ENCODE measurements at places on chromosomes 4 and X. TPM values are rescaled to one million over a fixed set of nuclear protein-coding genes. Genes with fewer than 3 reads are reported as not detected.
A peak's percentile ranks its signal among the peaks of the same experiment; 100 is the strongest.

- DNase-seq, result no peak
- no peaks in the 10 kb centered on the region for H3K27me3 ChIP-seq
- no peaks in the 10 kb centered on the region for H3K36me3 ChIP-seq
- no peak overlapping the region for H3K27ac ChIP-seq
- peaks cover 3% of the 10 kb centered on the region for H3K4me1 ChIP-seq
- no peak overlapping the region for H3K4me3 ChIP-seq
Observed at GRCh38 chr4:177473991-177474390, 31.8 kb upstream of the AGA start.

GRCh38 chr4:146269228-146269653, 54.9 kb downstream of the REELD1 start:
- no peaks in the 10 kb centered on the region for H3K4me1 ChIP-seq
- H3K27me3 ChIP-seq, result no peaks in the 10 kb centered on the region
- H3K36me3 ChIP-seq, result no peaks in the 10 kb centered on the region
- no peak overlapping the region for H3K27ac ChIP-seq
- no peak for DNase-seq

DNA sequence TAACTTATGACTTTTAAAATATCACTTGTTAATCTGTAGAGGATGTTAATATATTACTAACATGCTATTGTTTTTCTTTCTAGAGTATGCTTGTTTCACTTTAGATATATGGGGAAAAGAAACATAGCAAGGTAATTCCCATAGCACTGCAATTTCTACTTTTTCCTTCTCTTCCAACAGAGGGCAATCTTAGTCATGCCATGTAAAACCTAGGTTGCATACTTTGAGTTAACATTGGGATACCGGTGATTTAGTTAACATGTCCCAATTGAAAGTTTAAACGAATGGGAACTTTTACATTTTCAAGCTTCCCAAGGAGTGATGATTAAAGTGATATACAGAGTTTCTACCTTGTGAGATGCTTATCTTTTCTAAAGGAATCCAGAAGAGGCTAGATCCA, 89.4 kb upstream of the IL13RA1 start:
- no peaks in the 10 kb centered on the region for H3K36me3 ChIP-seq
- H3K4me3 ChIP-seq, result no peak overlapping the region
- DNase-seq, result no peak

- peaks cover 22% of the 10 kb centered on the region for H3K4me1 ChIP-seq
- H3K4me3 ChIP-seq, result no peak overlapping the region
- H3K27me3 ChIP-seq, result no peaks in the 10 kb centered on the region
- peaks cover 7% of the 10 kb centered on the region for H3K36me3 ChIP-seq
Observed at GRCh38 chr4:2712261-2712842, 43.8 kb downstream of the TNIP2 start.

DNA sequence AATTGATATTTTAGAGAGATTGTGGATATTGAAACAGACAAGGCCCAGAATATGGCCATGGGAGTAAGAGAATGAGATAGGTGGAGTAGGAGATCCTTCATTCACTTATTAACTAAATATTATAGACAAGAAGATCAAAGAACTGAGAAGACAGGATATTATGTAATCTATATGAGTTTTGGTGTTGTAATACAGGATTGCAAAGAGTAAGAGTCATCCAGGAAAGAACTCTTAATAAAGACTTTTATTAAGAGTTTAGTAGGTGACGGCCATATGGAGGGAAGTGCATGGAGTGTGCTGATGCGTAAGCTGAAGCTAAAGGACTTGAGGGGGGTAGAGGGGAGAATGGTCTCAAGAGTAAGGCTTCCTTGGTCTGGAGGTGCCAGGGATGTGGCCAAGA, 153.7 kb downstream of the VEGFC start:
- H3K27me3 ChIP-seq, result no peaks in the 10 kb centered on the region
- no peaks in the 10 kb centered on the region for H3K36me3 ChIP-seq
- no peaks in the 10 kb centered on the region for H3K4me1 ChIP-seq
- no peak for DNase-seq

- no peak overlapping the region for H3K4me3 ChIP-seq
- no peaks in the 10 kb centered on the region for H3K36me3 ChIP-seq
- no peak for DNase-seq
- no peaks in the 10 kb centered on the region for H3K4me1 ChIP-seq
Observed at GRCh38 chrX:78330540-78330939, 3.1 kb upstream of the CYSLTR1 start.

- peaks cover 7% of the 10 kb centered on the region for H3K4me1 ChIP-seq
- H3K4me3 ChIP-seq, result no peak overlapping the region
- H3K36me3 ChIP-seq, result no peaks in the 10 kb centered on the region
- H3K27ac ChIP-seq, result no peak overlapping the region
- no peaks in the 10 kb centered on the region for H3K27me3 ChIP-seq
- DNase-seq, result no peak
Observed at GRCh38 chr4:55376698-55377097, 19.1 kb upstream of the TMEM165 start.

- DNase-seq, result no peak
- H3K36me3 ChIP-seq, result no peaks in the 10 kb centered on the region
- no peak overlapping the region for H3K27ac ChIP-seq
- H3K4me3 ChIP-seq, result no peak overlapping the region
- no peaks in the 10 kb centered on the region for H3K27me3 ChIP-seq
- no peaks in the 10 kb centered on the region for H3K4me1 ChIP-seq
Observed at GRCh38 chr4:91497892-91498291, 805.9 kb upstream of the GRID2 start.

GRCh38 chr4:79467246-79467932, 59.4 kb upstream of the GK2 start:
- no peaks in the 10 kb centered on the region for H3K36me3 ChIP-seq
- DNase-seq, result no peak
- H3K4me1 ChIP-seq, result no peaks in the 10 kb centered on the region
- no peak overlapping the region for H3K27ac ChIP-seq
- H3K27me3 ChIP-seq, result no peaks in the 10 kb centered on the region

- DNase-seq, result no peak
- H3K4me1 ChIP-seq, result no peaks in the 10 kb centered on the region
- H3K27me3 ChIP-seq, result no peaks in the 10 kb centered on the region
- no peaks in the 10 kb centered on the region for H3K36me3 ChIP-seq
- no peak overlapping the region for H3K4me3 ChIP-seq
Observed at GRCh38 chr4:21692241-21692640, 256.3 kb downstream of the KCNIP4 start.

DNA sequence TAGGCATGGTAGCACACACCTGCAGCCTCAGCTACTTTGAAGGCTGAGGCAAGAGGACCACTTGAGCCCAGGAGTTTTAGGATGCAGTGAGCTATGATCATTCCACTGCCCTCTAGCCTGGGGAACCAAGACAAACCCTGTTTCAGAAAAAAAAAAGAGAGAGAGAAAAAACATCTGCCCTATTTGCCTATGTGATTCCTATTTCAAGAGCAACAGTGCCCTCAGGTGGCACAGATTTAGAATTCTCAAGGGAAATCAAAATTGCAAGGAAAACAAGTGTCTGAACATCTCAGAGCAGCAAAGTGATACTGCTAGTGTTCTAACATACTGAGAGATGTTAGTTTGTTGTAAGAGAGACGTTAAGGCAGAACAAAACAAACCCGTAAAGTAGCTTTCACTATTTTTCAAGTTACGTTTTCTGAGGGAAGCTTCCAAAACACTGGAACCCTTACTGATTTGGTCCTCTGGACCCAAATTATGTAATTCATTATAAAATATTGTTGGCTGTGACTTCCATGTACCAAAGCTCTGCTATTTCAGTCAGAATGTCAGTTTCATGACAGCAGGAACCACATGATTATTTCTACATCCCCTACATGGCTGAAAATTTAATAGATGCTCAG, 7.9 kb downstream of the BDH2 start:
- no peak overlapping the region for H3K4me3 ChIP-seq
- DNase-seq, result peak; percentile 47

- no peak overlapping the region for H3K27ac ChIP-seq
- H3K4me3 ChIP-seq, result no peak overlapping the region
- no peaks in the 10 kb centered on the region for H3K4me1 ChIP-seq
- no peaks in the 10 kb centered on the region for H3K27me3 ChIP-seq
- H3K36me3 ChIP-seq, result no peaks in the 10 kb centered on the region
- no peak for DNase-seq
Observed at GRCh38 chrX:50054147-50054546, 131.8 kb downstream of the CLCN5 start.

DNA sequence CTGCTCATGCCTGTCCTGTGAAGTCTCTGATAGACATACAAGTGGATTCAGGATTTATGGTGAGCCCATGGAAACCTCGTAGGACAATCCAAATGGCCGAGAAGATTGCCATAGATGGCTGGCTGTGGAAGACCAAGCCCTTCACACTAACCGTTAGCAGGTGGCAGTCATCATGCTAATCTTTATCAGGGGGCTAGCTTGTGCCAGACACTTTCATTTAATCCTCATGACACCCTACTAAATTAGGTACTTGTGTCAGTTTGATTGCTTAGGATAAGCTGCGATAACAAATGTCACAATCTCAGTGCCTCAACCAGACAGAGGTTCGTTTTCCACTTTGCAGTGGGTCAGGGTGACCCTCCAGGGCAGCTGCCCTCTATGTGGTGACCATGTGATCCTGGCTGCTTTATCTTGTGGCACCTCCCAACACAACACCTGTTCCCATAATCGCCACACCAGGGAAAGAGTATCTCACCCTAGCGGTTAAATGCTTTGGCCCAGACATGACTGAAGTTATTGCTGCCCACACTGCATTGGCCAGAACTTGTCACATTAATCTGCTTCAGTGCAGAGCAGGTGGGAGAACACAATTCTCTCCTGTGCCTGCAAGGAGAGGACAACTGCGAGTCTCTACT, 60.8 kb downstream of the REPS2 start:
- no peak overlapping the region for H3K27ac ChIP-seq
- peaks cover 32% of the 10 kb centered on the region for H3K4me1 ChIP-seq
- no peak for DNase-seq
- no peaks in the 10 kb centered on the region for H3K27me3 ChIP-seq

GRCh38 chr4:47533689-47534347, 48.7 kb downstream of the ATP10D start:
- no peak overlapping the region for H3K4me3 ChIP-seq
- peaks cover 5% of the 10 kb centered on the region for H3K4me1 ChIP-seq
- no peaks in the 10 kb centered on the region for H3K27me3 ChIP-seq
- DNase-seq, result no peak
- peaks cover 4% of the 10 kb centered on the region for H3K36me3 ChIP-seq

- H3K4me3 ChIP-seq, result no peak overlapping the region
- H3K27ac ChIP-seq, result no peak overlapping the region
- H3K36me3 ChIP-seq, result no peaks in the 10 kb centered on the region
- no peak for DNase-seq
Observed at GRCh38 chr4:184506527-184507121, 32.3 kb upstream of the IRF2 start.

DNA sequence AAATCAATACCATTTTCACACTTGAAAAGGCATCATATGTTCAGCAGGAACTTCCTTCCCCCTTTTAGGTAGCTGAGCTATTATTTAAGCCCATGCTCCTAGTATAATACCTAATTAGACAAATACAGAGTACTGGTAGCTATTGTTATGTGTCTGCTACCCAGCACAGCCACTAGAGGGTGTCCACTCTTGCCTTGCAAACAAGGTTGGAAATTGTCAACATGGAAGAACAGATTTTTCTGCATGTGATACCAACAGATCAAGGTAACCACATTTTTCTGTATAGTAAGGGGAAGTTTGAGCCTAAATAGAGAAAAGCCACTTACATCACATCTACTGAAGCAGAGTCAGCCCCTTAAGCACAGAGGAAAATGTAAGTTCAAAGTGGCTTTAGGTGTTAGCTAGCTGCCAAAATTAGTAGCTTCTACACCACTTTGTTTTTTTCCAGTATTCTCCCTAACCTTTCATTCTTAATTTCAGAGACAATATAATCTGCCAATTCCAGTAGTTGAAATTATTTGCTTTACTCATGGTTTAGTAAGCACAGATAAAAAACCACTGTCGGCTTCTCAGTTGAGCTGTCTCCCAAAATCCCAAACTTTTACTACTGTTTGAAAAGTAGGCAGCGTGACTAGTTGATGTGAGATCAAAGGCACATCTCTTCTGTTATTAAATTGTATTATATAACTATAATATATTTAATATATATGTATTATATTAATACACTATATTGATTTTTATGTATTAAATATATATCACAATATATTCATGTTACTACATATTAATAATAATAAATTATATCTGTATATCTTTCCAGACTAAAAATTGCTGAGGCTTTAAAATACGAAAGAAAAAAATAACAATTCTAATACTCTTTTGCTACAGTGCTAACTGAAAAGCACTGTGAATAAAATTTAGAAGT, 38.2 kb downstream of the EDNRA start:
- H3K27ac ChIP-seq, result no peak overlapping the region
- peak; percentile 77 for DNase-seq
- no peak overlapping the region for H3K4me3 ChIP-seq
- no peaks in the 10 kb centered on the region for H3K36me3 ChIP-seq
- H3K4me1 ChIP-seq, result no peaks in the 10 kb centered on the region

DNA sequence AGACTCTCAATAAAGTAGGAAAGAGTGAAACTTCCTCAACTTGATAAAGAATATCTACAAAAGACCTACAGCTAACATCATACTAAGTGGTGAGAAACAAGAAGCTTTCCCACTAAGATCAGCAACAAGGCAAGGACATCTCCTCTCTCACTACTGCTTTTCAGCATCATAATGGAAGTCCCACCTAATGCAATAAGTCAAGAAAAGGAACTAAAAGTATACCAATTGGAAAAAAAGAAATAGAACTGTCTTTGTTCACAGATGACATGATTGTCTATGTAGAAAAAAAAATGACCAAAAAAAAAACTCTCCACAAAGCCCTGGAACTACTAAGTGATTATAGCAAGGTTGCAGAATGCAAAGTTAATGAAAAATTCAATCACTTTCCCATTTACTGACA, 25.1 kb upstream of the SH3RF1 start:
- no peak overlapping the region for H3K27ac ChIP-seq
- no peak overlapping the region for H3K4me3 ChIP-seq
- H3K36me3 ChIP-seq, result no peaks in the 10 kb centered on the region
- H3K27me3 ChIP-seq, result no peaks in the 10 kb centered on the region
- H3K4me1 ChIP-seq, result no peaks in the 10 kb centered on the region
- DNase-seq, result no peak

GRCh38 chrX:34770511-34770910, 113.4 kb upstream of the TMEM47 start:
- no peak for DNase-seq
- H3K4me3 ChIP-seq, result no peak overlapping the region
- H3K36me3 ChIP-seq, result no peaks in the 10 kb centered on the region

- no peak overlapping the region for H3K4me3 ChIP-seq
- no peaks in the 10 kb centered on the region for H3K27me3 ChIP-seq
- H3K36me3 ChIP-seq, result no peaks in the 10 kb centered on the region
- no peak for DNase-seq
Observed at GRCh38 chrX:97168646-97169045, 284.9 kb downstream of the RPA4 start.

GRCh38 chr4:141216002-141216761, 4.5 kb upstream of the ZNF330 start:
- no peak for DNase-seq
- H3K36me3 ChIP-seq, result no peaks in the 10 kb centered on the region
- H3K4me1 ChIP-seq, result peaks cover 4% of the 10 kb centered on the region
- H3K4me3 ChIP-seq, result no peak overlapping the region
- no peak overlapping the region for H3K27ac ChIP-seq
- no peaks in the 10 kb centered on the region for H3K27me3 ChIP-seq

Gene MAGEE2
- total RNA-seq, result not detected

Gene TIGD4
- 0.78 TPM for total RNA-seq

Gene LUZP4
- total RNA-seq, result not detected

Gene ADGRG4
- not detected for total RNA-seq

Gene SLC10A4
- not detected for total RNA-seq

Gene BST1
- 1.6 TPM for total RNA-seq

Gene LAS1L
- total RNA-seq, result 9.9 TPM

Gene NLGN3
- not detected for total RNA-seq

Gene PCYT1B
- 1.3 TPM for total RNA-seq

Gene ADGRG2
- 1.0 TPM for total RNA-seq

All from body of pancreas (tissue), 4 donors.